ENCODE measurements at places on chromosomes 5 and 9.

GRCh38 chr9:87199278-87199677 is 252.0 kb upstream of the GAS1 start:
- DNase-seq, result no peak

DNA sequence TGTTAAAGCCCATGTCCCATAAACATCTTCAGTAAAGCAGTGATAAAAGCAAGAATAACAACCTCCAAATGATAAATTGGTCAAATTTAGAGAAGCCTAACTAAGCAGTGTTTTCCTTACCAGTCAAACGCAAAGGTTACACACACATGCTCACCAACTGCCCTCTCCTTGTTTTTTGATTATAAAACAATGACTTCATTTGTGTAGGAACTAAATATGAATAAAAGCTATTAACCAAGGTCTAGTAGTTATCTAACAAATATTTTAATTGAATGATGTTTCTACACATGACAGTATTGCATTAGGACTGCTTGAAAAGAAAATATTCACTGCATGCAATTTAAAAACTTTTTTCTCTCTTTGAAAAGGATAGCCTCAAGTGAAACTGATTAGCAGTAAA is 36.7 kb downstream of the PCA3 start:
- DNase-seq, result no peak

- no peak for DNase-seq
These were observed 117.5 kb downstream of the TENT4A start for GRCh38 chr5:6830643-6831239.

- DNase-seq, result no peak
These were observed 221.8 kb downstream of the FAM114A2 start for GRCh38 chr5:153816870-153817269.

DNA sequence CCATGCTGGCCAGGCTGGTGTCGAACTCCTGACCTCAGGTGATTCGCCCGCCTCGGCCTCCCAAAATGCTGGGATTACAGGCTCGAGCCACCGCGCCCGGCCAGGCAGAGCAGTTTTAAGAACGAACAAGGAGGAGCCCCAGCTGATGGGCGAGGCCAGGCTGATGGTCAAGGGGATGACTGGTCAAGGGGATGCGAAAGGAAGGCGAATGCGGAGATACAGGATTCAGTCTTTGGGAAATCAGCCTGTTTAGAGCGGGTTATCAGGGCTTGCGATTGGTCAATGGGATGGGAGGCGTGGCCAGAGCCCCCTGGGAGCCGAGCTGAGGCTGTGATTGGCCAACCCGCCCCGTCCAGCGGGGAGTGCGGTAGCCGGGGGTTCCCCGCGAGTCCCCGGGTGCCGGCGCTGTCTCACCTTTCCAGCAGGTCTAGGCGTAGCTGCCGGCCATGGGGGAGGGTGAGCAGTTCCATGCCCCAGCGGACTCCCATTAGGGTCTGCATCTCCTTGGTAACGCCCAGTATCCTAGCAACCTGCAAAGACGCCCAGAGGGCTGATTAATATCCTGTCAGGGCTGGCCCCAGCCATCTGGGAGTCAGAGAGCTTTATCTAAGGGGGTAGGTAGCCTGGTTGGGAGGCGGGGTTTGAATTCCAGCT is 7.5 kb upstream of the TOR2A start:
- DNase-seq, result no peak

GRCh38 chr5:171055875-171056454 is 194.1 kb downstream of the RANBP17 start:
- DNase-seq, result no peak

DNA sequence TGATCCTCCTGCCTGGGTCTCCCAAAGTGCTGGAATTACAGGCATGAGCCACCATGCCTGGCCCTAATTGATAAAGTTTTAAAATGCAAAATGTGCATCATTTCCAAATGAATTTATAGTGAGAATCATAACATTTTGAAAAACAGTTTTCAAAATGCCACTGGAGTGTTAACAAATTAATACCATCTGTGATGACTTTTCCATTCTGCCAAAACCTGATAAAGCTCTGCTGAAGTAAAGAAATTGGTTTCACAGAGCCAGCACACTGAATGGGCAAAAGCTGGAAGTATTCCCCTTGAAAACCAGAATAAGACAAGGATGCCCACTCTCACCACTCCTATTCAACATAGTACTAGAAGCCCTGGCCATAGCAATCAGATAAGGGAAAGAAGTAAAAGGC is 89.6 kb downstream of the MUSK start:
- DNase-seq, result no peak

DNA sequence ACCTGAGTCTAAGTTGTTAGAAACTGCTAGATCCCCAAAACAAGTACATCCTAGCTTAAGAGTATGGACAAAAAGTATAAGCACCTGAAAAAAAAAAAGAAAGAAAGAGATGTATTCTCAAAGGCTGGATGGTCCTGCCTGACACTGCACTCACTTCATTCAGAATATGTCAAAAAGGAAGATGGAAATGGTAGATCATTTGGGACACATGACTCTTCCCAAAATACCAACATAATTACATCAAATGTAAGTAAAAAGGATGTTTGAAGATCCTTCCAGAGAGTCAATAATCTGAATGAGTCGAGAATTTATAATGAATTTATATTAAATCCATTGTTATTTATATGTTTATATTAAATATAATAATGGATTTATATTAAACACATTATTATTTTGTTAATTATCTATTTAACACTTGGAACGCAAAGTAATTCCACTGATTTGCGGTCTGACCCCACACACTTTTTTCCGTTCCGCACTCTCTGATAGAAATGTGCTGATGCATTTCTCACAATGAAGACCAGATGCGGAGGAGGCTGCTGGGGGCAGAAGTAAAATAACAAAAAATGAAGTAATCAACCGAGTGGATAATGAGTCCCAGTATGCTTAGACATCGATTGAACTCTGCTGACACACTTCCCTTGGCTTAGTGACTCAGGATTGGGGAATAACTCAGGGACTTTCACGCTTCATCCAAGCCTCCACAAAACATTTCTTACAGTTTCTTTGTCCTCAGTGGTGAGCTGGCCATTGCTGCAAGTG is 201.2 kb downstream of the ADAMTS12 start:
- no peak for DNase-seq

GRCh38 chr5:72402959-72403628 is 82.9 kb downstream of the PTCD2 start:
- DNase-seq, result no peak

- peak; percentile 98 for DNase-seq
These were observed 87.8 kb downstream of the RXRA start for GRCh38 chr9:134413890-134414623.

GRCh38 chr5:146068977-146069779 is 36.2 kb downstream of the PLAC8L1 start:
- DNase-seq, result no peak

DNA sequence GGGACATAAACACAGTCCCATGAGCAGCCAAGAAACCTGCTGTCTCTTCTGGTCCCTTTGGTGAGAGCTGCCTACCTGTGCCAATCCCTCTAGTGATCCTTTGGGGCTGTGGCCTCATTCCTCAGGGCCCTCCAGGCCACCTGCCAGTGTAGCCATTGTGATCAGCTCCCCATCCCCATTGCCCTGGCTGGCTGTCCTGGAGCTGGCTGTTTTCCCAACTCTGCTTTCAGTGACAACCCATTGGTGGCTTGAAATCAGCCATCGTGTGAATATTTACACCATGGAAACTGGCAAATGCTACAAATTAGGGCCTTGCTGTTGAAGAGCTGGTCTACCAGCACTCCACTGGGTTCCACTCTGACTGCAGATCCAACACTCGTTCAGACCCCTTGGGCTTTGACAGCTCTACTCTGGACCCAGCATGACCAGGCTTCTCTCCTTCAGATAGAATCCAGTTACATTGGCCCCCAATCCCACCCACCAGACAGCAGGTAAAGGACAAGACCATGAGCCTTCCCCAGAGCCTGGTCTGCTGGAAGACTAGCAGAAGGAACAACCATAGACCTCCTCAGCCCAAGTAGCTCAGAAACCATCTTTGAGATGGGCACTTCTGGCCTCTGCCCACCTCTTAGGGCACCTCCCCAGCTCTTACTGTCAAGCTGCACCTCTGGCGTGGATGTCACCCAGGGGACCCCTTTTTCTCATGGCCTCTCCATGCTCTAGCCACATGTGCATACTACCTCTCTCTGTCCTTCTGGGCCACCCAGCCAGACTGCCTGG is 69.2 kb upstream of the NEK6 start:
- DNase-seq, result no peak

DNA sequence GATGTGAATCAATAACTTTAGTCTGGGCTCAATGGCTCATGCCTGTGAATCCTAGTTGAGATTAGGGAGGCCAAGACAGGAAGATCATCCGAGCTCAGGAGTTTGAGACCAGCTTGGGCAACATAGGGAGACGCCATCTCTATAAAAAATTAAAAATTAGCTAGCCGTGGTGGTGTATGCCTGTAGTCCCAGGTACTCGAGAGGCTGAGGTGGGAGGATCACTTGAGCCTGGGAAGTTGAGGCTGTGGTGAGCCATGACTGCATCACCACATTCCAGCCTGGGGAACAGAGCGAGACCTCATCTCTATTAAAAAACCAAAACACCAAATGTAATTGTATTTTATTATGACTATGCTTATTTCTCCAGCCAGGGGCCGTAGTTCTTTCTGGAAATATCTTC is 69.6 kb upstream of the NR5A1 start:
- DNase-seq, result no peak

DNA sequence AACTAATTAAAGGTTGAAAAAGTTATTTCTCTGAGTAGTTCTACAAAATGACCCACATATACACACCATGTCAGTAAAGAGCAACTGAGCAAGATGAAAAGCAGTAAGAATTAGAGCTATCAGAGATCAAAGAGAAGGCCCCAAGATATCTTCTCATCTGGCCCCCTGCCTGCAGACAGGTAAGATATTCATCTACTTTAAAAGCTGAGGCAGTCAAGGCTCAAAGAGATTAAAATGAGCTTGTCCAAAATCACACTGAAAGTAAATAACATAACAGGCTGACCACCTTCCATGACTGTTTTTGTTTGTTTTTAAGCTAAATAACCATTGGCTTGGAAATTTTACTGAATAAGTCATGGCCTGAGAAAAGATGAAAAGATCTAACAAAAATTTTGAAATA is 266.2 kb downstream of the FBXL17 start:
- DNase-seq, result no peak

GRCh38 chr5:6446626-6447309 is 1.9 kb upstream of the UBE2QL1 start:
- no peak for DNase-seq

DNA sequence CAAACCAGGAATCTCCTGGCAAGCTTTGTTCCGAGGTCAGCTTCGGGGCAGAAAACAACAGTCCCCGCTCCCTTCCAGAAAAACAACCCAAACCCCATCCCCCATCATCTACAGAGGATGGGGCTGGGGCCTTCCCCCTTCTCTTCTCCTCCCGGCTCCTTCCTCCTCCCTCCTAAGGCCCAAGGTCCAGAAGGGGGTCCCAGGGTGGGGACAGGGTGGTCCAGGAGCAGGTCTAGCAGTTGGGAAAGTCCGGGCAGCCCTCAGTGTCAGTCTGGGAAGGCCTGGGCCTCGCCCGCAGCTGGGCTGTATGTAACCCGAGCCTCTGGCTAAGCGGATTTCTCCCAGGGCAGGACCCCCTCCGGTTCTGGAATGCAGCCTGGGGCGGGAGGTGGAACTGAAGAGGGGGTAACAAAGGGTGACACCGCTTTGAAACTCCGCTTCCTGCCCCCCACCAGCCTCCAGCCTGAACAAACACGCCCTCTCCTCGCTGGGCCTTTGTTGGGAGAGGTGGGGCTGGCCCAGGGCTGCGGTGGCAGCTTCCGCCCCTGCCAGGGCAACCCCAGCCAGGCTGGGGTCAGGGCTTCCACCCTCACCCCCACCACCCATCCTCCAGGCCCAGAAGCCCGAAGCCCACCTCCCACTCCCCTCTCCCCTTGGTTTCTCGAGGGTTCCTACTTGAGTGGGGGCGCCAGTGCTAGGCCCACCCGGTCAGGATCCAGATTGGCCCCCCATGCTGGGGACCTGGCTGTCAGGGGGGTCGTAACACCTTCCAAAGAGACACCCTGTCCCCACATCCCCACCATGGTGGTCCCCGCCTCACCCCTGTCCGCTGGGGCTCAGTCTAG is 63.5 kb downstream of the C9orf50 start:
- no peak for DNase-seq

DNA sequence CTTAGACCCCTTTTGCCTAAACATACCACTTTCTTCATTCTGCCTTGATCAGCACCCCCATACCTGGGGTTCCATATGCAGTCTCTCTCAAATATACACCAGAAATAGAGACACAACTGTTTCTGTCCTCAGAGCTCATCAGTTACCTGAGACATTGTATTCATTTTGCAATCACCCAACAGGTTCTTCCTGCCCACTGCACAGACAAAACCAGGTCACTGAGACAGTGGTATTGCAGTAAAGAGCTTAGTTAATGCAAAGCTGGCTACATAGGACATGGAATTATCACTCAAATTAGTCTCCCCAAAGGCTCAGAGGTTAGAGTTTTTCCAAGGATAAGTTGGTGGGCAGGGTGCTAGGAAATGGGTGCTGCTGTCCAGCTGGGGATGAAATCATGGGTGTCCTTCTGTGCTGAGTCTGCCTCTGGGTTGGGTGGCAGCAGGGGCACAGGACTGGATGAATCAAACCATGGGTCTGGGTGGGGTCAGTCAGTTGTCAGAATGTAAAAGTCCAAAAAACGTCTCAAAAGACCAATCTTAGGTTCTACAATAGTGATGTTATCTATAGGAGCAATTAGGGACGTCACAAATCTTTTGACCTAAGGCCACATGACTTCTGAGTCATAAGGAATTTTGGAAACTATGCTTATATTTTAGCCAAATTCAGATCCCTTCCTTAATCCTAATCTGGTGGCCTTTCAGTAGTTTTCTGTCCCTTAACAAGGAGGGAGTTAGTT is 41.0 kb downstream of the KCNV2 start:
- no peak for DNase-seq

DNA sequence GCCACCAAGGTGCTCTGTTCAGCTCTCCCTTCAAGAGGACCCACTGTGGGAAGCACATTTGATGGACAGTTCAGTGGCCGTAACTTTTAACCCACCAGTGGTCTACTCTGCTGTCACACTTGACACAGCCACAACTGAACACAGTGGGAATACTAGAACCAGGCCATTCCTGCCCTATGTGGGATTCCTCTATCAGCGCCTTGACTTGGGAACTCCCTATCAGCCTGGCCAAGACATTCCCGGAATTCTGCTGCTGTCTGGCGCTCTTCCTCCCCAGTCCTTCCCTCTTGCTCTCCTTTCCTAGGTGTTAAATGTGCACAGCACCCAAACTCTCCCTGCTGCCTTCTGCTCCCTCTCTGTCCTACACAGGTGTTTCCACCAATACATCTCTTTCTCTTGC is 23.1 kb upstream of the SH3PXD2B start:
- DNase-seq, result no peak

DNA sequence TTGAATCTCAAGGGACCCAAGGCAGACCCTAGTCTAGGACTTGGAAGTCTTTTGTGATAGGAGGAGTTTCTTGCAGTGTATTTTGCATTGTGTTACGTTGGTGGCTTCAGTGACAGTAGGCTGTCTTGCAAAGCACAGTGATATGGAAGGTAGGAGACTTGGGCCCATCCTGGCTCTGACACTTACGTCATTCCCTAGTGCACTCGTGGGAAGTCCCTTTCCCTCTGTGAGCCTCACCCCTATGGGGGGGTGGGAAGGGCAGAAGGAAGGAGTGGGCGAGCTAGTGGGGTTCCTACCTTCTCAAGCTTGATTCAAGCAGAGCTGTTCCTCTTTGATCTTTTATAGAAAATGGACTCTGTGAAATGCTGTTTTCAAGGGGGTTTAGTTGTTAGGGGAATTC is 9.2 kb upstream of the TEX53 start:
- no peak for DNase-seq
